ENCODE measurements at places on chromosomes 5 and 9.
A peak's percentile ranks its signal among the peaks of the same experiment; 100 is the strongest.

GRCh38 chr5:7261900-7262299 is 134.0 kb upstream of the ADCY2 start:
- DNase-seq: no peak

GRCh38 chr9:2299156-2299842 is 284.2 kb downstream of the SMARCA2 start:
- DNase-seq: no peak

DNA sequence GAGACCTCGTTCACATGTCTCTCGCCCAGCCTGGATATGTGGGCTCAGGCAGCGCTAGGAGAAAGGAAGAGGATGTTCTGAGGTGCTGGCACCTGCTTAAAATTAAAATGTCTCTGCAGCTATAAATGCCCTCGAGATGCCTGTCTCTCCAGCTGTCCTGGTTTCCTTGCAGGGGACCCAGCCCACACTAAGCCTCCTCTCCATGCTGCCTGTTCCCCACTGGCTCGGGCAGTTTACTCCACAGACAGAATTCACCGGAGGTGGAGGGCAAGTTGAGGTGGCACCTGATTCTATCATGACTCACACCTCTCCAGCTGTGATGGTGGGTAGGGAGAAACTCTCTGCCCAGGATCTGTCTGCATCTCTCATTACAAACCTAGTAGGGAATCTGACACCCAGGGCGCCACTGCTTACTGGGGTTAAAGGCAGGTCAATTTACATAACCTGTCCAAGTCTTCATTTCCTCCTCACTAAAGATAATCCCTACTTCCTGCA is 420.9 kb downstream of the SPOCK1 start:
- peak; percentile 17 for DNase-seq

DNA sequence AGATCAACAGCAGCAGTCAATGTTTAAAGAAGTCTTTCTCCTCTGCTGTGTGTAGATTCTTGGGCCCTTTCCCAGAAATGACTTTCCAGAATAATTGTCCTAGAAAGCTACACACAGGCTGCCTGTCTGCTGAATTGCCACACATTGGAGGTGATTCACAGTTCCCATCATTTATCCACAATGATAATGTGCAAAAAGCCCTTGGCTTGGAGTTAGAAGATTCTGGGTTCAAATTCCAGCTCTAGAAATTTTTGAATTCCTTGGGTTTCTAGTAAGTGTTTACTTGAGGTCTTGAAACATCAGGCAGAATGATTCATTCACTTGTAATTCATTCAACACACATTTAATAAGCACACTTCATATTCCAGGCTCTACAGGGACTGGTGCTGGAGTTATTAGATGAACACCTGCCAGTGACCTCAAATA is 28.6 kb upstream of the EPB41L4B start:
- peak; percentile 91 for DNase-seq

DNA sequence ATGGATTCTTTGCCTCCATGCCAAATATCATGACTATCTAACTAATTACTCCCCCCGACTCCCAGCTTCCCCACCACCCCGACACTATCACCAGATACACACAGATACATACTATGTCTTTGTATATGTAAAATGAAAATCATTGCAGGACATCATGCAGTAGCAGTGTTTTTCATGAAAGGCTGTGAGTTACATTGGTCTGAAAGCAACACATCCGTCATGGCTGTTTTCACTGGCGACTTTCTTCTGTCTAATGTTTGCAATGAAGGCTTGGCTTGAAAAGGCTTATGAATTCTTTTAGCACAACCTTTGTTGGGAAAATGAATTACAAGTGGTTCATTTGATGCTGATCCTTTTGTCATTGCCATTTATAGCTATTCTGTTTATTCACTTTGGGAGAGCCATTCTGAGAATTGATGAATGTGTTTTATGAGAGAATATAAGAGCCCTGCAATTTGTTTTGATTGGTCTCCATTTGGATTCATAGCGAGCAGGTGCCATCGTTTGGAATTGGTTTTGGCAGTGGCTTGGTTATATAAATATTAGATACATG is 103.4 kb downstream of the PIP5K1B start:
- DNase-seq: no peak

DNA sequence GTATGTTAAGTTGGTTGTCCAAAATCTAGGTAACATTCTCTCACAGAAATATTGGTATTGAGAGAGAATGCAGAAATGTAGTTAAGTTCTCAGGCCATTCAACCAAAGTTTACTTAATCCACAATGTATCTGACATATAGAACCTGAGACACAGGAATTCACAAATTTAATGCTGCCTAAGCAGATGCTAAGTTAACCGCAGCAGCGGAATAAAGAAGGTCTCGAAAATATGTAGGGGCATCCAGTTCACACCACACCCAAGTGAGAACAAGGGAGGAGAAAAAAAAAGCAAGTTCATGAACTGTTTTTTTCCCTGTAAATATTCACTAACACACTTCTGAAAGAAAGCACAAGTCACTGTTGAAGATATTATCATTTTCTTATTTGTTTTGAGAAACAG is 194.0 kb downstream of the BNC2 start:
- no peak for DNase-seq

DNA sequence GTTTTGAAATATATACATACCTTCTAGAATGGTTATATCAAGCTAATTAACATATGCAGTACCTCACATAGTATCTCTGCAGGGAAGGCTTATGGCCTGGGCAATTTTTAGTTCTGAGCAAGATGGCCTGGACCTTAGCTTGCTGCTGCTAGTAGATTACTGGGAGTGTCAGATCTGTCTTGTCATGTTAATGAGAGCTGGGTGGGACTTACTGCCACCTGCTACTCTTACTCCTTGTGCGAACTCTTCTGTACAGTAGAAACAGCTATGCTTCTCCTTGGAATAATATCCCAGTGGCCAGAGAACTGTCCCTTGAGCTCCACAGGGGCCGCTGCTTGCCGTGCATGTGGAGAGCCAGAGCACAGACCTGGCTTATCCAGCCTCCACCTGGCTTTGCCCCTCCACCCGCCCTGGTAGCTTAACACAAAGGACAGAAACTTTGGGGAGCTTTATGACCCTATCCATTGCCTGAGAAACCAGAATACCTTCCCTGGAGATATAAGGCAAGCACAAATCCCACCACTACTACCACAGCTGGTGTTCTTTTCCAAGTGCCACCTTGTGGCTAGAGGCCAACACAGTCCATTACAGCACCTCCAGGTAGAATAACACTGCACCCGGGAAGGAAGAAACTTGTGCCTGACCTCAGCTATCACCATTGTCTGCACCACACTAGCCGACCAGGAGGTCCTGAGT is 74.4 kb upstream of the RUSC2 start:
- no peak for DNase-seq

DNA sequence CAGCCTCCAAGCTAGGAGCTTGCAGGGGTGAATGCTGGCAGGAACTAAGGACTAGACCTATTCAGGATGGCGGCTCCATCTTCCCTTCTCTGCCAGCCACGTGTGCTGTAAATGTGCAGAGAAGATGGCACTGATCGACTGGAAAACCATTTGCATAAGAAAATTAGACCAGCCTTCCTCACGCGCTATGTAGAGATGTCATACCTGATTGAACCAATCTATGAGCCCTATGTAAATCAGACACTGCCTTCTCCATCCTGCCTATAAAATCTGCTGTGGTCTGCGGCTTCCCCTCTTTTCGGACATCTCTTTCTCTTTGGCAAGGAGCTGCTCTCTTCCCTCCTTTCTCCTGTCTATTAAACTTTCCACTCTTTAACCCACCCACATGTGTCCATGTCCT is 91.6 kb downstream of the NPR3 start:
- no peak for DNase-seq

- no peak for DNase-seq
Measured at GRCh38 chr5:160643616-160644240, 208.3 kb downstream of the ATP10B start.

- DNase-seq: no peak
Measured at GRCh38 chr9:112212926-112213325, 37.8 kb upstream of the SUSD1 start.

- DNase-seq: peak; percentile 53
Measured at GRCh38 chr9:122031776-122032175, 61.3 kb downstream of the TTLL11 start.

DNA sequence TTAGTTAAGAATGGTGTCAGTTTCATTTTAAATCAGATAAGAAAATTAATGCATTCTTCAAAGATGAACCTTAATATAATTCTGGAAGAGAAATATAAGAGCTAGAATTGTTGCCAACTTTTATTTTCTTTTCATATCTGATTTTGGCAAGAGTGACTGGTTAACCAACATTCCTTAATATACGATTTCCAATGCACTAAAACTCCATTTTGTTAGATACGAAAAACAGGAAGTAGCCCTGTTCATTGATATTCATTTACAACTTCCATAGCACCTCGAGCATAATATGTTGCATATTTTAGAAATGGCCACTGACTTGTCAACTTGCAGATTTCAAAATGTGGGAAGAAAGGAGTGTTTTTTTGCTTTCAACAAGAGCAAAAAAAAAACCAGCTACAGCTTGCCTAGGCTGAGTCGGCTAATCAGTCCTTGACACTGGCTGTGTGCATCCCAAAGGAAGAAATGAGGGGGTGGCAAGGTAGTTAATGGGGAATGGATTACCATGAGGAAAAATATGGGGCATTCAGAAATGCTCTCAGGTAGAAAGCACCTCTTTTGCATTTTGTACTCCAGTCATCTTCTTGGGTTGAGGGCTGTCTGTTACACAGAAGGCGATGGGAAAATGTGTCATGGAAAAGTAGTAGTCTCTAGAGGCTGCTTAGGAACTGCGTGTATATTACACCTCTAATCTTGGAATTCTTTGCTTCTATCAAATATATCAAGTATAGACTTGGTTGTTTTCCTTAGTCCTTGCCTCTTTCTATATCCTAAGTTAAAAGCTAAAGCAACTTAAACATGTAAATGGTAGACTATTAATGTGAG is 3.9 kb downstream of the MAP3K1 start:
- DNase-seq: no peak

GRCh38 chr9:84875193-84875592 is 205.7 kb downstream of the NTRK2 start:
- DNase-seq: no peak

GRCh38 chr5:136192015-136192525 is 892 bp downstream of the SMIM32 start:
- DNase-seq: no peak

- no peak for DNase-seq
Measured at GRCh38 chr5:154506716-154507080, 28.7 kb upstream of the HAND1 start.

DNA sequence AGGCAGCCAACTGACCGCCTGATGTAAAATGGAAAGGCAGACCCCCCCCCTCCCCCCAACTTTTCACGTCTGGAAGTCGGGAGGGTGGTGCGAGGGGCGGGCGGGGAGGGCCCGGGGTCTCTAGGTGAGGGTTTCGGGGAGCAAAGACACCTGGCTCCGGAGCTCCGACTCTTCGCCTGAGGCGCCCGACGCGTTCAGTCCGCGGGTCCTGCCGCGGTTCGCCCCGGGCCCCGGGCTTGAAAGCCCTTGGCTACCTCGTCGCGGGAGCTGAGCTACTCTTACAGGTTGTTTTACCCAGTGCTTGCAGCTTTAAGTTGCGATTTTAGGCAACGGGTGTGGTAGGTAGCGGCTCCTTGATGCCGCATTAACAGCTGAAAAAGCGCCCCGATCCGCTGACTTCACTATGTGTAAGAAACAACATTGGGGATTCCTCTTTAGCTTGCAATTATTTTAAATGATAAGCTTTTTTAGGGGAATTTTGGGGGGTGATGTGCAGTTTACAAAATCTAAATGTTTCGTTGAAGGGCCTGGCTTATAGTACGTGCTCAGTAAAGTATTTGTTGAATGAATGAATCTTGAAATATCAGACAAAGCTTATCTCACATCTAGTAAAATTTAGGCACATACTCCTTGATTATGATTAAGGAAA is 722 bp downstream of the CDC42SE2 start:
- no peak for DNase-seq

GRCh38 chr5:113273948-113274347 is 160.8 kb downstream of the TSSK1B start:
- no peak for DNase-seq

DNA sequence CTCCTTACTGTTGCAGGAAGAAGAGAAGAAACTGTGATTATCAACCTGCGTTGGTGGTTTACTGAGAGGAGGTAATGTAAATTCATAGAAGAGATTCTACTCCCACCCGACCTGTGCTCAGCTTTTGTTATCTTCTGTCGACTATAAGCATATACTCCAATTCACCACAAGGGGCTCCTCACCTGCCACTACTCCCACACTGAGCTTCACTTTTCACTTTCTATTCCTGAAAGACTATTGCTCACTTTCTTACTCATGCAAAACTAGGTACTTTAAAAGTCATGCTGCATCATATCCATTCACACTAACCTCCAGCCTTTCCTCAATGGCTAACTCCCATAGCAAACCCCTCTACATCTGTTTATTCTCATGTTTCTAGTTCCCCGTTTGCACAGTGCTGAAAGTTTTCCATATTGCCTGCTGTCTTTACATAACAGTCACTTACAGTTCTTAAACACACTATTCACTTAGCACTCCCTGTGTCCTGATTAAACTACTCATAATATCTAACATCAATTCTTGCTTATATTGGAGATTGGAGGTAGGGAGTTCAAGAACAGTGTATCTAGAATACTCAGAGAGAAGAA is 1062.6 kb downstream of the NR2F1-AS1 start:
- peak; percentile 76 for DNase-seq

GRCh38 chr5:1923766-1924165 is 41.0 kb upstream of the IRX4 start:
- no peak for DNase-seq

DNA sequence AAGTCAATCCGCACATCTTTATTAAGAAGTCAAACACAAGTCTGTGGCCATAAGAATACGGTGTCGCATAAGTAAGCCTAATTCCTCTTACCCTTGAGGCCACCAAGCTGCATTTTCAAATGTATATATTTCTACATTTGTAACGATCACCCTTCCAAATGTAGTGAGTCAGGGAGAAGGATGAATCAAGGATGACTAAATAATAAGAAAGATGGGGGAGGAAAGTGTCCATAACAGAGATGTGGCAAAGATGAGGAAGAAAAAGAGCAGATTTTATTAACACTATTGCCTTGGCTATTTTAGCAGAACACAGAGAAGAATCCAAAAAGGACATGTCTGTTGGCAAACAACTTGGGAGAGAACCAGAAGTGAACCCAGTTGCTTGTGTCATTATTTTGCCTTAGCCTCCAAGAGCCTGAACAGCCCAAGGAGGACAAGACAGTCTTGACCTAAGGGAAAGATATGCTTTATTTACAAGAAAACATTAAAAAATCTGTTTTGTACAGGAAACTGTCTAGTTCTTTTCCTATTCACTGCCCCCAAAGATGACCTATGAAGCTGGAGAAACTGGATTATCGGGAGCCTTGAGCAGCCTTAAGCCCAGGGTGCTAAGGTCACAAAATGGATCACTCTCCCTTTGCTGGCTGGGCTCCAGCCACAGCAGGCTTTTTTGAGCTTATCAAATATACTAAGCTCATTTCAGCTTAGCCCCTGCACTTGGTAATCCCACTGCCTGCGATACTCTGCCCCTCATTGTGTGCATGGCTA is 101.5 kb downstream of the PLCXD3 start:
- peak; percentile 82 for DNase-seq

- peak; percentile 75 for DNase-seq
Measured at GRCh38 chr5:151264113-151264512, 11.1 kb downstream of the GM2A start.
